NCI-H1092 treated with DMSO at 0.1 percent for 48 hours (cell line): ENCODE measurements at places on chromosomes 4 and X.

DNA sequence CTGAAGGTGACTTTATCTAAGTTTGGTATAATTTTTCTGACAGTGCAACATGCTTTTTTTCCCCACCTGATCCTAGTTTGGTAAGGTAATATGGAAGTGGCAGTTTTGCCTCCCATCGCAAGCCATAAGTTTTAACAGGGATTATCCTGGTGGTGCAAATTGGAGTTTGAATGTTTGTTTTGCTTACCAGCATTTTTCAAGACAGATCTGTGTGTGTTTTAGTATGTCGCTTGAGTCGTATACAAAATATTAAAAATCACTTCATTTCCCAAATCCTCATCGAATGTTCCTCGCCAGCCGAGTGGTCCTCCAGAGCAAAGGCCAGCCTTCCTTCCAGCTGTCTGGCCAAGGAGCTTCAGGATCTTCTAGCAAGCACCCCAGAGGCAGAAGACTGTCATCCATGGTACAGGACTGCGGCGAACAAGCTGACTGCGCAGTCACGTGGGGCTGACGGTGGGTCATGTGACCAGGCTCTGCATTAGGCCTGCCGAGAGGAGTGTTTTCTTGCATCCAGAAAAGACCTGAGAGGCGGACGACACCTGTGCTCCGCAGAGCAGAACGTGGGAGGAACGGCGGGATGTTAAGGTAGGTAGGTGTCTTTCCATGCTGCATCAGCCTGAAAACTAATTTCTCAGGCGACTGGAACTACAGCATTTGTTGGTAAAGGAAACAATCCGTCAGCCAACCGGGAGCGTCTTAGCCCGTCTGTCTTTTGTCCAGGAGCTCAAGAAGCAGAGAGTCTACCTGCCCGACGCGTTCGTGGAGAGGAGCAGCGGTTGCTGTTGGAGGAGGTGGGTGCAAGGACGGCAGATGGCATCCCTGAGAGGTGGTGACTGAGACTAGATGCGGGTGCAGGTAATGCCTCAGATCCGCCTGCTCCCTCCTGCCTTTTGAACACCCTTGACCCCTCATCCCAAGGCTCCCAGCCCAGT lies at the start of gene GPRASP3:
GPRASP3 (plus strand) TSS at position 507 of the 932 bp plus-strand sequence. CDS start 28,253 bp downstream, outside the sequence.
- peak; percentile 71 for DNase-seq

GRCh38 chr4:109211671-109212070 lies 90.8 kb downstream of the COL25A1 start:
- DNase-seq: no peak

DNA sequence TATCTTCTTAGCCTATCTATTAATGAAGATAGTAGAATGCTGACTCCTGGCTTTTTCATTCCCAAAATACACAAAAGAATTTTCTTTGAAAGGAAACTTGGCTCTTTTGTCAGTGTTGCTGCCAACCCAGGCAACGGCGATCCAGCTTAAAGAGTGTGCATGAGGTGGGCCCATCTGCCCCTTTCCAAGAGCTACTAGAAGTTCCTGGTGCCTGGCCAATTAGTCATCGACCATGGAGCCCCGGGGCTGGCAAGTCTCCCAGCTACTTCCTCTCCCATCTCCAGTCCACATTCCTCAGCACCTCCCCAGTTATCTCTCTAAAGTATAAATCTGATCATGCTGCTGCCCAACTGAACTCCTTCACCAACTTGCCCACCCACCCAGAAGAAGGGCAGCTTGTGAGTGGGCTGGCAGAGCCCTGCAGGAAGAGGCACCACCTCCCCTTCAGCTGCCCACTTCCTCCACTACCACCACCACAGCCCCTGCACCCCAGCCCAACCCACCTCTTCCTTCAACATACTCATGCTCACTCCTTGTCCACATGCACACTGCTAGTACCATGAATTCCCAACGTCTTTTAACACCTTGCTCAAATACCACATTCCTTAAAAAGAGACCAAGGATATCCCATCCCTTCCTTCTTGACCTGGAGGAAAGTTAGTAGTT lies 158.2 kb upstream of the MAP3K15 start:
- DNase-seq: peak; percentile 16

DNA sequence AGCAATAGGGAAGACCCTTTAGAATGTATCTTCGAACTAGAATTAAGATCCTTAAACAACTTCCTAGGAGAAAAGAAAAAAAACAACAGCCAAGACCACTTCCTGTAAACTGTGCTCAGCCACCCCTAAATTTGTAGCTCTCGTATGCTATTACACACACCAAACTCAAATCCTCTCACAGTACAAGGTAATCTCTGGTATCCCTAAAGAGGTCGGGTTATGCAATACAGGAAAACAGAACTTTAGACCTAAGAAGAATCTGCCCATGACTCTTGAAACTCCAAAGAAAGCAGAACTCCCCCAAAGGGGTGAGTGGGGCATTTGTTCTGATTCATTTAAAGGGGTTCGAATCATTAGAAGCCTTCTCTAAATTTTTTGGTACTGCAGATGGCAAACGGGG lies 170.9 kb upstream of the CASK start:
- DNase-seq: no peak
